ENCODE measurements at places on chromosomes 1 and 21. TPM values are rescaled to one million over a fixed set of nuclear protein-coding genes. Genes with fewer than 3 reads are reported as not detected.

Gene BRDT
- polyA plus RNA-seq, result not detected

Gene GABPA
- 5.8 TPM for polyA plus RNA-seq

Gene C1orf232
- not detected for polyA plus RNA-seq

Gene NUDT4B
- 0.08 TPM for polyA plus RNA-seq

Gene TINAGL1
- polyA plus RNA-seq, result 20.0 TPM

Gene GRHL3
- 59.0 TPM for polyA plus RNA-seq

Gene LHX8
- polyA plus RNA-seq, result 0.28 TPM

Gene BTBD8
- 0.51 TPM for polyA plus RNA-seq

Gene GJA9
- polyA plus RNA-seq, result 0.32 TPM

Gene TENT5C
- 0.29 TPM for polyA plus RNA-seq

Gene HCRTR1
- not detected for polyA plus RNA-seq

Gene IRF6
- polyA plus RNA-seq, result 36.7 TPM

Gene CALML6
- 0.83 TPM for polyA plus RNA-seq
